GM12878 (cell line): ENCODE measurements at places on chromosomes 2 and 18. TPM values are rescaled to one million over a fixed set of nuclear protein-coding genes. Genes with fewer than 3 reads are reported as not detected.

SCN3A gene
- polyA plus RNA-seq, result not detected in 2 replicates

MATN3 gene
- polyA plus RNA-seq, result not detected in 2 replicates

GRCh38 chr2:109676346-109676902 lies 62.3 kb downstream of the SOWAHC start:
- DNase-seq, result no peak

MERTK gene
- 0.39 and 0.43 TPM in 2 replicates for polyA plus RNA-seq

ZEB2 gene
- 0.14 TPM in 2 replicates for polyA plus RNA-seq
